ENCODE measurements at places on chromosomes 7 and 10. TPM values are rescaled to one million over a fixed set of nuclear protein-coding genes. Genes with fewer than 3 reads are reported as not detected.

Gene CFTR
- 0.21 TPM for polyA plus RNA-seq

- DNase-seq = no peak
Observed at GRCh38 chr7:9657257-9657656, 1223.8 kb downstream of the NXPH1 start.

DNA sequence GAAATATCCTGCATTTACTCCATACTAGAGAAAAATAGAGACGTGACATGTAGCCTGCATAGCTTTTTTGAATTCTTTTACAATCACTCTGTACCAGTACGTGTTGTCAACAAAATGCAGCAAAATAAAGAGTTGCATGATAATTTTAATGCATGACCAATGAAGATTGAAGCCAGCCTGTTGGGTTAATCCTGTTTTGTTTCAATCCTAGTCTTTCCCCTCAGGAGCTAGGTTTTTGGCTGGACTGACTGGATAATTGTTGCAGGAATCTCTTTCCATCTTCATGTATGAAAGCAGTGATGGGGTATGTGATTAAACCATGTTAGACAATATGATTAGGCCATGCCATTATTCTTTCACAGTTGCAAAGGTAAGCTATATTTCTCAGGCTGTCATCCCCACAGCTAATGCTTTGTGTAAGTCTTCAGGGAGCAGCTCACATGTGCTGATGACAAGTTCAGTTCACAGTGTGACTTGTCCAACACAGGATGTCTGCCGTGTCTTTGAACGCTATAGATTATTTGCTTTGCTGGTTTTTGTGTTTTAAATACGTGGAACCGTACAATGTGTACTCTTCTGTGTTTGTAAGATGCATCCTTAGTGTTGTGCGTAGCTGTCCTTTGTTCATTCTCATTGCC lies 24.4 kb downstream of the PAPSS2 start:
- DNase-seq = no peak

- DNase-seq = no peak
Observed at GRCh38 chr10:125089469-125089868, 70.9 kb downstream of the CTBP2 start.

- no peak for DNase-seq
Observed at GRCh38 chr10:99905971-99906370, 103.8 kb downstream of the DNMBP start.

DNA sequence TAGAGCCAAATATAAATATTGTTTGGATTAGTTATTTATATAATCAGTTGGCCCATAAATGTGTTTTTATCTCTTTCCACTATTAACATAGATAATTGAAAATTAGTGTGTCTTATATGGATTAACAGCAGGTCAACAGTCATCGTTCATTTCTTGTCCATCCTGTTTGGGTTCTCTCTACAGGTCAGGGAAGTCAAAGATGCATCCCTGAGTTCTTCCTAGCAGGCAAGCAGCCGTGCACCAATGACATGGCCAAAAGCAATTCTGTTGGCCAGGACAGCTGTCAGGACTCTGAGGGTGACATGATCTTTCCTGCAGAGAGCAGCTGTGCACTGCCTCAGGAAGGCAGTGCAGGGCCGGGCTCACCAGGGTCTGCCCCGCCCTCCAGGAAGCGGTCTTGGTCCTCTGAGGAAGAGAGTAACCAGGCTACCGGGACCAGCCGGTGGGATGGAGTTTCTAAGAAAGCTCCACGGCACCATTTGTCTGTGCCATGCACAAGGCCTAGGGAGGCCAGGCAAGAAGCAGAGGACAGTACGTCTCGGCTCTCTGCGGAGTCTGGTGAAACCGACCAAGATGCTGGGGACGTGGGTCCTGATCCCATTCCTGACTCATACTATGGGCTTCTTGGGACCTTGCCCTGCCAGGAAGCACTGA lies 15.9 kb downstream of the FBH1 start:
- no peak for DNase-seq

DNA sequence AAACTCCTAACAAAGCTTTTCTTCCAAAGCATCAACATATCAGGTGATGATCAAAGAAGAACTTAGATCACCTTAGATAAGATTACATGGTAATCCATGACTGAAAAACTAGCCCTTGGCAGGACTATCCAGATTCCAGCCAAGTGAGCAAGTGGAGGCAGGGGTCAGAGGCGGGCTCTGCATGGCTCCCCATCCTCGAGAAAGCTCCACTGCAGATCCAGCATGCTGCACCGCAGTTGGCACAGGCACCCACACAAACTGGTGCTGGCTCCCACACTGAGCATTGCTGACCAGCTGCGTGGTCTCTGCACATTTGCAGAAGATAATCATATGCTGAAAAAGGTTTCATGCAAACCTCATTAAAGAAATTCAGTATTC lies 10.1 kb downstream of the PSAP start:
- no peak for DNase-seq

Gene MPP7
- 0.39 TPM for polyA plus RNA-seq

Gene RNF148
- polyA plus RNA-seq = not detected

Data from IMR-90 (cell line).